ENCODE measurements at places on chromosomes 1 and 21.

DNA sequence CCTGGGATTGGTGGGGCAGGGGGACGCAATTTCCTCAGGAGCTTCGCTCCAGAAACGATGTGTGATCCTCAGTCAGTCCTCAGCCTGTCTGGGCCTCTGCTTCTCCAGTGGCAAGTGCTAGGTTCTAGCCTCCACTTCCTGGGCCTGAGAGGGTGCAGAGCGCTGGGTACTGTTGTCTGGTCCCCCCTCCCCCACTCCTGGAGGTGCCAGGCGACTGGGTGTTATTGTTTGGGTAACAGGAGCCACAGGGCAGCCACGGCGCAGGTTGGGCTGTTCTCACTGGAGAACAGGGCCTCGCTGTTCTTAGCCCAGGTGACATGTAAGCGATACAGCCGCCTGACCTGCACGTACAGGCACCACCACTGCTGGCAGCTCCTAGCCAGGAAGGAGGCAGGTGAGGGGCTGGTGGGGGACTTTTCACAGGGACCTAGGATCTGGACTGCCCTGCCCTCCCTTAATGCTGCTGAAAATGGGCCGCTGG lies 2.1 kb downstream of the RPS6KA1 start:
- no peak for DNase-seq

DNA sequence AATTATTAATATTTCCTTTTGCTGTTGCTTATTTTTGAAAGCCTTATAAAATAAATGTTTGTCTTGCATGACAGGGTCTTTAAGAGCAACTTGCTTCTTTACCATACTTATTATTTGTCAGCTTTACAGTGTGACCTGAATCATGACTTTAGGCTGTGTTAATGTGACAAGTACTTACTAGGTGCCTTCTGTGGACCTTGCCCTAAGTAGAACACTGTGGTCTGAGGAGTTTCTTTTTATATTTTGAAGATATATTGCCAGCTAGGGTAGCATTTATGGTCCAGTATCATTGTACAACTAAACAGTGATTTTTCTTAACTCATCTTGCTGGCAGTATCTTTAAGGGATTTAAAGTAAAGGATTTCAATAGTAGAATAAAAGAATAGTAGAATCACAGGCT lies 45.4 kb upstream of the LAMC2 start:
- DNase-seq = no peak

GRCh38 chr21:33914188-33914587 lies 1.4 kb downstream of the ATP5PO start:
- no peak for DNase-seq

DNA sequence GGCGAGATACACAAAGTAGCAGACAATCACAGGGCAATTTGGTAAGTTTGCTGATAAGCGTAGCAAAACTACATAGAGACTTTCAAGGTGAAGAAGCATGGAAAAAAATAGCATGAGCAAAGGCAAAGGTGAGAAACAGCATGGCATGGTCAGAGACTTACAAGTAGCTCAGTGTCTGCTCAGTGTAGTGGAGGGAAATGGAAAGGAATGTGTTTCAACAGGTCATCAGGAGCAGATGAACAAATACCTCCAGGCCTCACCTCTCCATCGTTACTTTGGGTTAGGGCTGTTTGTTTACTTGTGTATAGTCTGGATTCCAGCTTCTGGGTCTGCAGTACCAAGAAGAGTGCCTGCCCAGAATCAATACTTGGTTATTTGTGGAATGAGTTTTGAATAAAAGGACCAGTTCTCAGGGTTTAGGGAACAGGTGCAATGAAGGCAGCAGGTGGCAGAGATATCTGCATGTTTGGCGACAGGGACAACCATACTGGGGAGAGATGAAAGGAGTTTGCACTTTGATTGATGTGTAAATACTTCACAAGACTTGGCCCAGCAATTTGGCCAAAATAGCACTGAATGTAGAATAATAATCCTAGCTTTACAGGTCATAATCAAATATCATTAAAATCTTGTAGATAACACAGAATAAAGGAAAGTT lies 97.0 kb upstream of the FGGY start:
- DNase-seq = no peak

- DNase-seq = no peak
These were observed 44.1 kb upstream of the CXADR start for GRCh38 chr21:17468698-17469097.

DNA sequence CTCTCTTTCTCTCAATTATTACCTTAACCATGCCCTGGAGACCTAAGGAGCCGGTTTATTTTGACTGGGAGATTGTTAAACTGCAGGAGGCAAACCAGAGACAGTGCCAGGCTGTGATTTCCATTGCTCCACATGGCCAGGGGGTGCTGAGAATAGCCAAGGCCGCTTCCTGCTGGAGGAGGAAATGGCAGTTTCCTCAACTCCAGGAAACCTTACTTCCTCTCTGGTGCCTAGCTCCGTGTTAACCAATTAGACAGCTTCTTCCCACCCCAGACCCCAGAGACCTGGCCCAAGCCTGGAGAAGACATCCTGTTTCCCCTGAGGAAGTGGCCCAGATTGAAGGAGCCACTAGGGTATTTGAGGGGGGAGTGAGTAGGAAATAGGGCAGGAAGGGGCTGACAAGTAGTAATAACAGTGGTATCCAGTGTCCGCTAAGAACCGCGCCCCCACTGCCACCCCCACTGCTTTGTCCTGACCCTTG lies 161.2 kb downstream of the PLPP3 start:
- no peak for DNase-seq

DNA sequence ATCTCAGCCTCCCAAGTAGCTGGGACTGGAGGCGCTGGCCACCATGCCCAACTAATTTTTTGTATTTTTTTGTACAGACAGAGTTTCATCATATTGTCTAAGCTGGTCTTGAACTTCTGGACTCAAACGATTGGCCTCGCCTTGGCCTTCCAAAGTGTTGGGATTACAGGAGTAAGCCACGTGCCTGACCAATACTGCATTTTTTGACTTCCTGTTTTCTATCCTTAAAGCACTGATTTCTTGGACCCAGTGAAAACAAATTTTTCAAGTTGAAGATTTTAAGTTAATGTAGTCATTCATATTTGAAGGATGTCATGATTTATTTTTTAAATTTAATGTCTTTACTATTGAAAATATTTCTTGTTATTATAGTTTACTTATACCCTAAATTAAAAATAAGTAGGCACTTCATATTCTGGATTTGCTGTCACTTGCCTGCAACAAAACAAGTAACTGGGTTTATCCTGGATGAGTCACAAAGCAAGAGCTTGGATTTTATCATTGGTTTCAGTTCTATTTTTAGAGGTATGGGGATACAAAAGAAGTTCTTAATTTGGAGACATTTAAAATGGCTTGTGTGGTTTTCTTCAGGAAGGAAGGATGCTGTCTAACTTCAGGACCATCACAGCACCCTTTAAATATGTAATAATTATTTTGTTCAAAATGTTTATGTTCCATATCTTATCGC lies 2.2 kb upstream of the VPS45 start:
- DNase-seq = no peak

GRCh38 chr21:27647401-27647800 lies 680.5 kb upstream of the ADAMTS5 start:
- no peak for DNase-seq

DNA sequence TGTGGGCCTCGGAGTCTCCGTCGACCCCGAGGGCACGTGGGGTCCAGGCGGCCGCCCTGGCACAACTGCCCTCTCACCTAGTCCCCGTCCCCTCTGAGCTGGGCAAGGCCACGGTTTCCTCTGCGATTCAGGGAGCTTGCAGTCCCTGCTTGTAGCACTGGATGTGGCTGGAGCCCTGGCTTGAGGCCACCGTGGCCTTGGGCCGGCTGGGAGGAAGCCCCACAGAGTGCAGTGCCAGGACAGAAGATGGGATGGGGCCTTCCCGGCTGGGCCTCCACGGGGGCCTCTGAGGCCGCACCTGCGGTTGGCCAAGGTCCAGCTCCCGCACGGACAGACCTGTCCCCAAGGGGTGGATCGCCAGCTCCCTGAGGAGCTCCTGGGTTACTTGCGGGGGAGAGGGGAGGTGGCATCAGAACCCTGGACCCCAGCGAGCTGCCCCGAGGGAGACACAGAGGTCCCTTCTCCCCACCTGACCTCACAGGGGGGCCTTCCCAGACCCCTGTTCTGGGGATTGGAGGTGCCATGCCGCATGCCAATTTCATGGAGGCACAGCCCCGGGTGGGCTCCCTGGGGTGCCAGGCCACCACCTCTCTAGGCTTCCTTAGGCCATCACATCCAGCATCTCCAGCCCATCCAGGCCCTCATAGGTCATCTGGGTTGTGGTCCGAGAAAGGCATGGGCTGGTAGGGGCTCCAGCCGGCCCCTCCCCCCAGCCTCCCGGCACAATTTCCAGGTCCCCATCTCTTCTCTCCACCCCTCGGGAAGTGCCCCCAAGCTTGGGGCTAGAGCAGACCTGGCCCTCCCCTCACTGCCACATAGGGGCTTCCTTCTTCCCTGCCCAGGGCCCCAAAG lies 80.8 kb downstream of the MORN1 start:
- no peak for DNase-seq

- DNase-seq = no peak
These were observed at the start of gene C8B for GRCh38 chr1:56965916-56966697. Gene C8B, minus strand, starts transcription at chr1:56966015. Its CDS starts 67 bp downstream, at chr1:56965948.

GRCh38 chr1:50979937-50980336 lies 9.9 kb downstream of the CDKN2C start:
- DNase-seq = no peak

GRCh38 chr1:185435696-185436379 lies 118.8 kb upstream of the IVNS1ABP start:
- no peak for DNase-seq

GRCh38 chr21:30600787-30601186 lies at the start of gene KRTAP22-1:
Gene KRTAP22-1, plus strand, starts transcription at chr21:30601087.
- no peak for DNase-seq

- DNase-seq = no peak
These were observed 56.8 kb downstream of the ZBTB17 start for GRCh38 chr1:15918962-15919715.
